Adrenal gland (tissue), 19 donors: ENCODE measurements at places on chromosomes 2 and 18. TPM values are rescaled to one million over a fixed set of nuclear protein-coding genes. Genes with fewer than 3 reads are reported as not detected.
A peak's percentile ranks its signal among the peaks of the same experiment; 100 is the strongest.

CASP8 gene
- total RNA-seq, result 14.2 TPM

ERMN gene
- 0.10 TPM for total RNA-seq

GRCh38 chr18:50115095-50115494 lies 79.9 kb downstream of the MYO5B start:
- no peak for DNase-seq

KIF1A gene
- total RNA-seq, result 0.35 TPM

GCA gene
- 18.9 TPM for total RNA-seq

DNA sequence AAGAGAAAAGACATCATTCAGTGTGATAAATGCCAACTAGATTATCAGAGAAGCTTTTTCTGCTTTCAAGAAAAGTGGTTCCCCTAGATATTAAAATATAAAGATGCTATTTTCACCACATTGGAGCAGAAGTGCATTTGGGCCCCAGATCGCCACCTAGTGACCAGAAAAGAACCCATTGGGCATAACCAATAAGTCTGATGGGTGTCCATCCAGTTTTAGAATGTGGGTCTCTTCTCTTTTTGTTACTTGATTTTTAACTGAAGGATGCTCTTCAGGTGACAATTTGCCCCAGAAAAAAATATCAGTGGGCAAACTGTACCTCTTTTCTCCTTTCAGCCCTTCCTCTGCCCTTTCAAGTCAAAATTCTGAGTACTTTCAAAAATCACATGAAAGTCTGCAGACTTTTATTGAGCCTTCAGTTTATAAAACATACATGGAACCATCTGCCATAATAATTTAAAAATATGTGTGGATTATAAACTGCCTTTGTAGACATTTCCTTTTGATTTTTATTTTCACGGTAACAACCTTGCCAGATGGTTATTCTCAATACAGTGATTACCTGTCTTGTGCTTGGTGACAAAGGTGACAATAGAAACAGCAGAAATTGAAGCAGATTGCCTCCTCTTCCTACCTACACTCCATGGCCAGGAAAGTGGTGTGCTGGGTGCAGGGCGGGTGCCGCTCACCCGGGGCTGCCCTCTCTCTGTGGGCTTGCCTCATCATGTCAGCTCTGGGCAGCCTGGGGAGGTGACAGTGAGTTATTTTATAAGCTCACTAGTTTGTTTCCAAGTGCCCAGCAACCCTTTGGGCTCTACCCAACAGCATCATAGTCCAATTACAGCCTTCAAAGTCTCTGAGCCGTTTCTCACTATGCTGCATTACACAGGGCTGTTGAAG lies 124.5 kb downstream of the DCDC2C start:
- peak; percentile 58 for DNase-seq

DNA sequence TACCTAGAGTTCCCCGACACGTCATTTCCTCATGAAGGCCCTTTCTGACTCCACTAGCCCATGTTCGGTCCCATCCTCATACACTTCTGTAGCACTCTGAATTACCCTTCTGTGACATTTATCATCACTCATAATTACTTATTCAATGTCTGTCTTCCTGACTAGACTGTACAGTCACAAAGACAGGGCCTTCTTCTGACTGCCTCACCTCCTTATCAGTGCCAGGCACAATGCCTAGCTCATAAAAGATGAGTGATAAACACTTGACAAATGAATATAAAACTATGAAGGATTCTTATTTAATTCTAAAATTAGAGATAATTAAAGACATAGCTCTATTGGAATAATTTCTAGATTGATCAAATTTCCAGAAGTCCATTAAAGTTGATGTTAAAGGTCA lies 1.4 kb upstream of the UBXN4 start:
- no peak for DNase-seq

ZNF142 gene
- 20.6 TPM for total RNA-seq

- DNase-seq, result no peak
Observed at GRCh38 chr2:124668161-124668560, 643.1 kb downstream of the CNTNAP5 start.

GRCh38 chr2:15640261-15640711 lies 48.6 kb downstream of the DDX1 start:
- peak; percentile 37 for DNase-seq

DNA sequence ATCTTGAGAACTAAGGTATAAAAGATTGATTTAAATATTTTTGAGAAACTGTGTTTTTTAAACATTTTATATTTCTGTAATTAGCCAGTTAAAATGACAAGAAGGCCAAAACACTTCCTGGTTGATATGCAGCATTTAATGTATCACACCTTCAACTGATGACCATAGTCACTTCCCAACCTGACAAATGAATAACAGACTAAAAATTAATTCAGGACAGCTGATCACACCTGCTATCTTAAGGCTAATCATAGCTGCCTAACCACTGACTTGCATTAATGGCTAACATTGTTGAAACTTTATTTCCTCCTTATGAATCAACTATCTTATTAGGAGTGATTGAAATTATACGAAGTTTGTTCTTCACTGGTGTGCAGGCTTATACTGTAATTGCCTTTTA lies 125.8 kb upstream of the MSTN start:
- no peak for DNase-seq

GRCh38 chr2:156333951-156334495 lies 1.5 kb upstream of the NR4A2 start:
- peak; percentile 70 for DNase-seq

GRCh38 chr2:239791526-239792404 lies 233.4 kb downstream of the NDUFA10 start:
- no peak for DNase-seq

DNA sequence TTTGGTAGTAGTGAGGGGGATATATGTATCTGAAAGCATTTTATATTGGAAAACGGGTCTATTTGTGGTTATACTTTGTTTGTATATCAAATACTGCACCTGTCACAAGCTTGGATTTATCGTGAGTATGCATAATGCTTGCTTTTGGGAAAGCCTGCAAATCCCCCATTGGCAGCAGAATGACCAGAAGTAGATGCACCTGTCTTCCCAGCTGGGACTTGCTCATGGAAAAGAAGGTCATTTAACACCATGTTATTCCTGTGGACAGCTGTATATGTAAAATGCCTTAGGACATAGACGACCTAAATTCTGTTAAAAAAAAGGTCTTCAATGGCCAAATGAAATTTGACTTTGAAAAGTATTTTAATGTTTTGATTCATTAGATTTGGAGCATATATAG lies 599.4 kb downstream of the XIRP2 start:
- DNase-seq, result no peak

BOLL gene
- not detected for total RNA-seq

GRCh38 chr18:13513021-13513420 lies 213.3 kb downstream of the FAM210A start:
- DNase-seq, result no peak
